ENCODE measurements at places on chromosomes 5 and 9.
A peak's percentile ranks its signal among the peaks of the same experiment; 100 is the strongest.

DNA sequence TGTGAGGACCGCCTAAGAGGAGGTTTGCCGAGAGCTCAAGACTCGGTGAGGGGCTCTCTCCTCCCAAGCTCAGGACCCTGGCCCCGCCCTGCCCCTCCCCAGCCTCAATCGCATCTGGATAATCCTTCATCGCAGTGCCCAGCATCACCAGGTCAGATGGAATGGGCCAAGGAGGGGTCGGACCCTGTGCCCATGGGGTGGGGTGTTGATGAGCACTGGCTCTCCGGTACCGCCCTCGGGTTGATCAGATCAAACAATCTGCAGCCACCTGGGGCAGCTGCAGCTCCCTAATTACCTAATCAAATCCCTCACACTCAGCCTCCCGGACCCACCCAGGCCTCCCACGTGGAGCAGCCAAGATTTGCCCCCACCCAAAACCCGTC is 24.4 kb upstream of the TDRD7 start:
- no peak for DNase-seq

DNA sequence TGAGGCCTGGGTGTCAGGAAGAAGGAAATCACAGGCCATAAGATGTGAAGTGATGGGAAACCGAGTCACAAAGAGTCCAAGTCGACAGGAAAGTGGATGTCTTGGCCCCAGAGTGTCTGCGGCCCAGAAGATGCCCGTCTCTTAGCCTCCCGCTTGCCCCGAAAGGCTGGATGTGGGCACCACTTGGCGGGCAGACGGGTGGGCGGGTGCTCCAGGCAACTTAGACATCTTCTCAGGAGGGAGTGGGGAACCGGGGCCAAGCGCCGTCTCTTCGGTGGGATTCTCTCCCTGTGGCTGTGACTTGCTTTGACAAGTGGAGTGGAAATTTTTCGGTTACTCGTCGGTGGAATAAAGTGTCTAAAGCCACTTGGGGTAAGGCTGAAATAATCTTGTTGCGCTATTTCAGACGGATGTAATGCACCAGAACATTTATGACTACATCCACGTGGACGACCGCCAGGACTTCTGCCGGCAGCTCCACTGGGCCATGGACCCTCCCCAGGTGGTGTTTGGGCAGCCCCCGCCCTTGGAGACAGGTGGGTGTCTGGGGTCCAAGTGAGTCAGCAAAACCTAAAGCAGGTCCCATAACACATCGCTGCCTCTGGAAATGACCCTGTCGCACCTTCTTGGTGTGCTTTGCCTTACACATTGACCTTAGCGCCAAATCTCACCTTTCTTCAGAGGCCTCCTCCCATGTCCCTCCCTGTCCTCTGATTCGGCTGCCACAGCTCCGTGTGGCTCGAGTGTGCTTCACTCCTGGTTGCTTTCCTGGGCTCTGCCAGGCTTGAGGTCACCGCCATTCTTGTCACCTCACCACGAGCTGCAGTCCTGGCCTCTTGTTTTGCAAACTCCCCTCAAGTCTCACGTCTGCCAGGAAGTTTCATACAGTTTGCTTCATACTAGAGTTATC is 20.4 kb upstream of the EXOC3 start:
- DNase-seq = no peak

GRCh38 chr5:44952376-44952775 is 143.6 kb downstream of the MRPS30 start:
- DNase-seq = no peak

GRCh38 chr5:114243281-114243971 is 118.4 kb upstream of the KCNN2 start:
- DNase-seq = no peak

GRCh38 chr5:175211956-175212756 is 231.8 kb downstream of the DRD1 start:
- no peak for DNase-seq

- DNase-seq = no peak
Observed at GRCh38 chr5:170536525-170536924, 32.7 kb downstream of the KCNIP1 start.

- DNase-seq = no peak
Observed at GRCh38 chr9:109422641-109423040, 75.5 kb downstream of the PTPN3 start.

DNA sequence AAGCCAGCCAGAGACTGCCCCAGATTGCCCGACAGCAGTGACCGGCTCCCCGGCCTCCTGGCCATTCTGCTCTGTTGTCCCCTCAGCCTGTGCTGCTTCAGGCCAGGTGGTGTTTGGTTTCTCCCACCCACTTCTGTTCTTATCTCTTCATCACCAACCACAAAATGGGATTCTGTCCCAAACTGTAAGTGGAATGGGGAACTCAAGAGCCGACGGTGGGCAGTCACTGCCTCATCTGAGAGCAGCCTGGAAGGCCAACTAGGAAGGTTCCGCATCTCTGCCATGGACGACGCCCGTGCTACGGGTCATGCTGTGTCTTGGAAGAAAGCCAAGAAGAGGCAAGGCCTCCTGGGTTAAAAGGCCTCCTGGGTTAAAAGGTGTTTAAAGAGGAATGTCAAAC is 219.0 kb upstream of the PIK3R1 start:
- DNase-seq = no peak

GRCh38 chr5:171418316-171418981 is 998 bp upstream of the FGF18 start:
- DNase-seq = peak; percentile 16

All from NCI-H1092 (cell line).